ENCODE measurements at places on chromosomes 2 and 18.

GRCh38 chr2:37868866-37869265 lies 56.2 kb upstream of the RMDN2 start:
- no peak for DNase-seq

- no peak for DNase-seq
Measured at GRCh38 chr2:25400576-25401216, 59.0 kb upstream of the DNMT3A start.

DNA sequence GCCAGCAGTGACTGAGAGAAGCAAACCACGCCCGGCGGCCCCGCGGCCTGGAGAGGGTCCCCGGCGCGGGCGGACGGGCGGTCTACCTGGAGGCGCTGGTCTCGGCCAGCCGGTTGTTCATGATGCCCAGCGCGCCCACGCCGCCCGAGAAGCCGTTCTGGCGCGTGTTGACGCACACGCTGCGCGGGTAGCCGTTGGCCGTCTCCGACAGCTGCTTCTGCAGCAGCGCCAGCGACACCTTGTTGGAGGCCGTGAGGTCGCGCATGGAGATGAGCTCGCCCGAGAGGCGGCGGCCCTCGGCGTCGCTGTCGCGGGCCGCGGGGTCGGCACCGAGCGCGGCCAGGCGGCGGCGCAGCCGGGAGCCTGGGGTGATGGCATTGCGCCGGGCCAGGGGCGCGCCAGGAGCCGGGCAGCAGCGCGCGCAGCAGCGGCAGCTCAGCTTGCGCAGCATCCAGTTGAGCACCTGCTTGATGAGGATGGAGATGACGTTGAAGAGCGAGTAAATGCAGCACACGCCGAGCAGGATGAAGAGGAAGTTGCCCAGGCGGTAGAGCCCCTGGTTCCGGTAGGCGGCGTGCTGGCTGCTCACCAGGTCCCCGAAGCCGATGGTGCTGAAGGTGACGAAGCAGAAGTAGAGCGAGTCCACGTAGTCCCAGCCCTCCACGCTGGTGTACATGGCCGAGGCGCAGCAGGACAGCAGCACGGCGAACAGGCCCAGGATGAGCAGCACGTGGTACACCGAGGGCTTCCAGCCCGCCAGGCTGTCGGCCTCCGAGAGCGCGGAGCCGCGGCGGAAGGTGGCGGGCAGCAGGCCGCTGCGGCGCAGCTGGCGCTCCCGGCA lies 118.1 kb downstream of the MSH2 start:
- peak; percentile 34 for DNase-seq

DNA sequence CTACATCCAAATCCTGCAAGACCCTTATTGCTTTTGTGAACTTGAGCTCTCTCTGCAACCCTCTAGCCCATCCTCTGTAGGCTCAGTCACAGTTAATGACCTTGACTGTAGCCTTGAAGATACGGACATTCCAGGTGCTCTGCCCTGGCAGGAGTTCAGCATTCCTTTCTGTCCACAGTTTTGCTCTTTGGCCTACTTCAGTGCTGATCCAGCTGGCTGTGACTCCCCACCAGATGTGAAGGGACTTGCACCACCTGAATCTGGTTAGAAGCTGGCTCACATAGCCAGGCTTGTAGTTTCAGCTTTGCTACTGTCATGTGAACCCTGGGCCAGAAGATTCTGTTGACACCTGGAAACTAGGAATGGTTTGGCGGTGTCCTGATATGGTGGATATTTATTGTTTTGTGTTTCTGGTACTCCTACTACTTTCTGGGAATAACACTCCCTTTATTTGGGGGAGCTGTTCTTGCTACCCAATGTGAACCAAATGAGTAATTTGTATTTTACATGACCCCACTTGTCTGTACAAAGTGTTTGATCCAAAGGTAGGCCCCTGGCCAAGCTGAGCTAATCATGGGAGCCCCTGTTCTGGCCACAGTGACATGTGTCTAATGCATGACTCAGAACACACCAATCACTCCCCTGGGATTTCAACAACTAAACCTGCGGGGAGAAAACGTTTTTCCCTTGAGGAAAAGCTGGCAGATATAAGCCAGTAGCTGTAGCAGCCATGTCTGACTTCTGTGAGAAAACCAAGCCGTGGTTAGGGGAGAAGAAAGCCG lies 73.4 kb downstream of the CDCA7 start:
- DNase-seq: no peak

DNA sequence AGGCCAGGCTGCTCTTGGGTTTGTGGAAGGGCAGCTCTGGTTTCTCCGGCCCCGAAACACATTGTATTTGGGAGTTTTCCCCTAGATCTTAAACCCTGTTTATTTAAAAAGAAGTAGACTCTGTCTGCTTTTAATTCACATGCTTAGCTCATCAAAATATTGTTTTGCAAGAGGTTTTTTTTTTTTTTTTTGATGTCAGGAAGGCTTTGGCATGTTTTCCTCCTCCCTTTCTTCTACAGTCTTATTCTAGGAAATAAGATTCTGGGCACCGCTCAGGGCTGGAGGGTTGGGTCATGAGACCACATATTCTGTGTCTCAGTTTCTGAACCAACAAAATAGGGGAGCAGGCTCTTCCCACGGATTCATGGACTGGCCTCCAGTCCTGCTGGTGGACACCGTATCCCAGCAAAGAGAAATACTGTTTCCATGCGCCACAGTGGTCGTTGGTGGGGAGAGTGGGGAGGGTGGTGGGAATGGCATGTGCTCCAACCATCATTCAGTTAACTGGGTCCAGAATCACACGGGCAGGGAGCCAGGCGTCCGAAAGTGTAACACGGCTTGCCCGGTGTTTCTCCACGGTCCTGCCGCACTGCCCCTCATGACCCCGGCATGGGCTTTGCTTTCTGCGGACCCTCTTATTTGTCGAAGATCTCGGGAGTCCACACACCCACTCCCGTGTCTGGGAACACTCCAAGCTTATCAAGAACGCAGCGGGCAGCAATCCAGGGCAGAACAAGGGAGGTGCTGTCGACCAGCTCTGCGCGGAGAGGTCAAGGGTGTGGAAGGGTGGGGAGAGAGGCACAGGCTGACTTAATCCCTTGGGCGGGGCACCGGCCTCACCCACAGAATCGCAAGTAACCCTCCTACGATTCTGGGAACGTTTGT lies 176.7 kb downstream of the GLI2 start:
- no peak for DNase-seq

DNA sequence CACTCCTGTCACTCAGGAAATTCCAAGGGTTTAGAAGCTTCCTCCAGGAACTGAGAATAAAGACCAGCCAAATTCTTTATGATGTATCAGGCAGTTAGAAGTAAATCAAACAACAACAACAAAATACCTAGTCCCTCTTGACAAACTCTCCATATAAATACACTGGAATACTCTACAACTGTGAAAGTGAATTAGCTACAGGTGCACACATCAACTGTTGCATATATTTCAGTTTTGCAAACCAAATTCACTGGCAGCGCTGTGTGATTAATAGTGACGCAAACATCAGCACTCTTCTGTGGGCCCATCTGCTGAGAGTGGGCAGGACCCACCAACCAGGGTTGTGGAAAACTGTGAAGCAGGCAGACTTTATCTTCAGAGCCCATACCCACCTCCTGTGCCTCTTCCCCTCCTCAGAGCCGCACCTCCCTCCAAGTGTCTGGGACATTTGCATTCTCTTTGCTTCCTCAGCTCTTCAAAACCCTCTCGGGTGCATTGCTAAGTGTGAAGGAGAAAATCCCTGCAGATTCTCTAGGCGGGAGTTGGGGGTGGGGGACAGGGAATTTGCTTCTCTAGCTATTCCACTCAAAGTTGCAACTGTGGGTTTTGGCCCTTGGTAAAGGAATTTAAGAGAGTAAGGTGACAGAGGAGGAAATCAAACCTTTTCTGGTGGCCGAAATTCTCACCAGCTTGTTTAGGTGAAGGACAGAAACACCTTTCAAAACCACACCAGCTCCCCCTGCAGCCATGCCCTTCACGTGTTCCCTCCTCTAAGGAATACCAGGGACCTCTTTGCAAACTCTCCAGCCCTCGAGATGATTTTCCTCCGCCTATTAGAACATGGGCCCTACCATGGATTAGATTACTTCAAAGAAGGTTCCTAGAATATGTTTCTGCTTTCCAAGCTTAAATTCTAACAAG lies 119.3 kb downstream of the MRO start:
- DNase-seq: no peak

GRCh38 chr2:46167924-46168323 lies 129.3 kb upstream of the EPAS1 start:
- no peak for DNase-seq

DNA sequence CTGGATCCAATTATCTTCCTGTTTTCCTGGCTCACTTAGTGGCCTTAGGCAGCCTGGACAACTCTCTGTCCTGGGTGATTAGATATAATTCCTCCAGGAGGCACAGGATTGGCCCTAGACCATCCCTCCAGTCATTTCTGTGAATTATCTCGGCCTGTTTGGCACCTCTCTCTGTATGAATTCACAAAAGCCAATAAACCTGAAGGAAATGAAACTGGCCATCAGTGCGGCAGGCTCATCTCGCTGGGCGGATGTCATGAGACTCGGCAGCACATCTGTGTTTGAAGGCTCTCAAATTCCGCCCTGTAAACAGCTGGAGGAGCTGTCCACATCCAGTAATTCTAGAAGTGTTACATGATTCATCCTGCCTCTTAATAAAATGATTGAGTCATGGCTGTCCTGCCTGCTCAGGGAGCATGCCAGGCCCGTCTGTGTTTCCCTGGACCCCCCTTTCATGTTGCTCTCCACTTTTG lies 38.6 kb downstream of the ACOXL start:
- no peak for DNase-seq

DNA sequence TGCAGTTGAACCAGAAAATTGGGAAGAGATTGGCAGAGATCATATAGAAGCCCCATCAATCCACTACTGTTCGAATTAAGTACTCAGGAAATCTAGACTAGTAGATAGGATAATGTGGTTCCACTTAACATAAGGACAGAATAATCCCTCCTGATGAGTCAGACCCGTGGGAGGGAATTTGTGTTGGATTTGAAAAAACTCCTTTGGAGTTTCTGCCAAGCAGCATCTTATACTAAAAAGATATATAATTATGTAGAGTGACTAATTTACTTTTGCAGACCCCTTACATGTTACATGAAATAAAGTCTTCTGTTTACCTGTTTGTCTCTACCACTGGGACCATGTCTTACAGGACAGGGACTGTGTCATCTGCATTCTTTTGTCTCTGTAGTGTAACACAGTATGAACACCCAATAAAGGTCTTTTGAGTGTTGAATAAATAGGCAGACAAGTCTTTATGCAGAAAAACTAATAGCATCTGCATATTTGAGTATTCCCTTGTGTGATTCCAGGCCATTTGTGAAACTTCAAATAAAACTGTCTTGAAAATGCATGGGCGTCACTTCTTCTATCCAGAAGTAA lies 122.6 kb upstream of the DNAJC10 start:
- no peak for DNase-seq

DNA sequence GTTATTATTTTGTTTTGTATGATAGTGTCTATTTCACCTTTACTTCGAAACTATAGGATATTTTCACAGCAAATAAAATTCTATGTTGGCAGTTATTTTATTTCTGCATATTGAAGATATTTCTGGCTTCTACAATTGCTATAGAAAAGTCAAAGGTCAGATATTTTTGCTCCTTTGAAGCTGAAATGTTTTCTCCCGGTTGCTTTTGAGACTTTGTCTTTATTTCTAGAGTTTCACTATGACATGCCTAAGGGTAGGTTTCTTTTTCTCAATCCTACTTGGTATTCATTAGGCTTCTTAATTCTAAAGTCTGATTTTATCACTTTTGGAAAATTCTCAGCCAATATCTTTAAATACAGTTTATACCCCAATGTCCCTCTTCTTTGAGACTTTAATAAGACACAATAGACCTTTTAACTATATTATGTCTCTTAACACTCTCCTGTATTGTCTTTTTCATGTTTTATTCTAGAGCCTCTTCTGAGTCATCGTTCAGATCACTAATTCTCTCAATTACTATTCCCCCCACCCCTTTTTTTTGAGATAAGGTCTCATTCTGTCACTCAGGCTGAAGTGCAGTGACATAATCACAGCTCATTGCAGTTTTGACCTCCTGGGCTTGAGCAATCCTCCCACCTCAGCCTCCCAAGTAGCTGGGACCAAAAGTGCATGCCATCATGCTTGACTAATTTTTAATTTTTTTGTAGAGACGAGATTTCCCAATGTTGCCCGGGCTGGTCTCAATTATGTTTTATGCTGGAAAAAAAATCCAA lies 50.5 kb downstream of the USP37 start:
- DNase-seq: no peak

DNA sequence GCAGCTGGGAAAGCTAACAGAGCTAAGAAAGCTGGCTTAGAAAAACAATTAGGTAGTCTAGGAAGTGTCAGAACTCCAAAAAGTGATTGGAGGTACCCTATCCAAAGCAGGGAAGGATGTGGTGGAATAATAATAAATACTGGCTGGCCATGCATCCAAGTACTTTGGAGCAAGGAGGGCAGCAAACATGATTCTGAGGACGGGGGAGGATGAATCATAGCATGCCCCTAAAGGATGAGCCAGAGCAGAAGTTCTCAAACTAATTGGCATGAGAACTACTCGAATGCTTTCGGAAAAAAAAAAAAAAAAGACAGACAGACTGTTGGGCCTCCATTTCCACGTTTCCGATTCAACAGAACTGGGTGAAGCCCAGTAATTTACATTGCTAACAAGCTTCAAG lies 2.4 kb downstream of the CWC22 start:
- DNase-seq: no peak

GRCh38 chr2:196242131-196242620 lies 70.8 kb upstream of the STK17B start:
- no peak for DNase-seq

- DNase-seq: no peak
Measured at GRCh38 chr18:46452820-46453219, 204.2 kb downstream of the LOXHD1 start.

- no peak for DNase-seq
Measured at GRCh38 chr2:46989491-46990230, 74.1 kb upstream of the MCFD2 start.

DNA sequence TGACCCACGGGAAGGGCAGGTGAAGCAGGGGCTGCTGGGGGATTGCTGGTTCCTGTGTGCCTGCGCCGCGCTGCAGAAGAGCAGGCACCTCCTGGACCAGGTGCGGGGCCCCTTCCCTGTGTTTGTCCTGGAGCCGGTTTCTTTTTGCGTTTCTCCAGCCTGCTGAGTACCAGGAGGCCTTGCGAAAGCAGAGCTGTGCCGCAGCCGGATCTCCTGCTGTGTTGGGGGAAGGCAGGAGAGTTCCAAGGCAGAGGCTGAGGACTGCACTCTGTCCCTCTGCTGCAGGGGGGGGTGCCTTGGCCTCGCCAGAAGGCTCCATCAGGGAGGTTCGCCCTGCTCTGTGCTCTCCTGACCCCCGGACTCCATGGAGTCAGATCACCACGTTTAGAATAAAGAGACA lies 2.8 kb downstream of the CAPN10 start:
- DNase-seq: no peak

All from activated CD8-positive, alpha-beta memory T cell treated with anti-CD3 and anti-CD28 coated beads for 1 hour (primary cell).